ENCODE measurements at places on chromosomes 1 and 21. TPM values are rescaled to one million over a fixed set of nuclear protein-coding genes. Genes with fewer than 3 reads are reported as not detected.

SYCP1 gene
- total RNA-seq = not detected

PRR9 gene
- total RNA-seq = not detected

OR2M3 gene
- total RNA-seq = 0.27 TPM

IGSF8 gene
- 24.0 TPM for total RNA-seq

CDC42BPA gene
- total RNA-seq = 233 TPM

FCRL4 gene
- not detected for total RNA-seq

ARMH1 gene
- total RNA-seq = 5.2 TPM

SH2D1B gene
- not detected for total RNA-seq

PCP4 gene
- 23.8 TPM for total RNA-seq

MPZ gene
- total RNA-seq = 1.1 TPM

SIKE1 gene
- 88.4 TPM for total RNA-seq

PTCH2 gene
- 2.4 TPM for total RNA-seq

CELA2B gene
- not detected for total RNA-seq

TSSK3 gene
- total RNA-seq = 1.8 TPM

TRIM67 gene
- 29.4 TPM for total RNA-seq
